Tibial artery (tissue), 4 donors: ENCODE measurements at places on chromosomes 2 and 18.

- DNase-seq: no peak
Observed at GRCh38 chr18:70559446-70559845, 270.6 kb downstream of the SOCS6 start.

GRCh38 chr18:42028247-42028832 lies 73.3 kb downstream of the PIK3C3 start:
- no peak for DNase-seq

DNA sequence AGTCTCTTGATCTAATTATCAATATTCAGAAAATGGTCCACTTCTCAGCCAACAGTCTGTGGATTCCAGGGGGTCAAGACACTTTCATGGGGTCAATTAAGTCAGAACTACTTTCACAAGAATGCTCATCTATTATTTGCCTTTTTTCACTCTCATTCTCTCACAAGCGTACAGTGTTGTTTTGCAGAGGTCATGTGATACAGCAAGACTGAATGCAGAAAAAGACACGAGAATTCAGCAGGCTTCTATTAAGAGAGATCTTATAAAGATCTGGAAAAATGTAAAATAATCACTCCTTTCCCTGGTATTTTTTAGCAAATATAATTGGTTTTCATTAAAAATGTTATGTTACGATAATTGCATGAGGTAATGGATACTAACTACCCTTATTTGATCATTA lies 8.7 kb downstream of the RPRD1A start:
- no peak for DNase-seq

GRCh38 chr18:73283788-73284187 lies 416.0 kb upstream of the NETO1 start:
- no peak for DNase-seq

DNA sequence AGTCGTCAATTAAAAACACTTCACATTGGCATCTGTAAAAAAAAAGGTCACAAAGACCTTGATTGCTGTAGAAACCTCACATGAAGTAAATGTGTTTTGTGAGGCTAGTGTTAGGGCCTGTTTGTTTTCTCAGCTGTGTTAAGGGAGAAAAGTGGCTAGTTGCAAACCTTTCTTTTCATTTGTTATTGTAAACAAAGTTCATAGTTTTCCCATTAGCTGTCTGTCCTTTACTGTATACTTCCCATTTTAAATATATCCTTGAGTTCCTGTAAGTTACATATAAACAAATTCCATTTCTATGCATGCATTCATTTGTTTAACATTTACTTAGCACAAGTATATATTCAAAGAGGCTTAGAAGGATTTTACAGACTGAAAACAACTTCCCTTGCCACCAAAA lies 1250.2 kb downstream of the LRP1B start:
- no peak for DNase-seq
